ENCODE measurements at places on chromosomes 5 and 9. TPM values are rescaled to one million over a fixed set of nuclear protein-coding genes. Genes with fewer than 3 reads are reported as not detected.
A peak's percentile ranks its signal among the peaks of the same experiment; 100 is the strongest.

DNA sequence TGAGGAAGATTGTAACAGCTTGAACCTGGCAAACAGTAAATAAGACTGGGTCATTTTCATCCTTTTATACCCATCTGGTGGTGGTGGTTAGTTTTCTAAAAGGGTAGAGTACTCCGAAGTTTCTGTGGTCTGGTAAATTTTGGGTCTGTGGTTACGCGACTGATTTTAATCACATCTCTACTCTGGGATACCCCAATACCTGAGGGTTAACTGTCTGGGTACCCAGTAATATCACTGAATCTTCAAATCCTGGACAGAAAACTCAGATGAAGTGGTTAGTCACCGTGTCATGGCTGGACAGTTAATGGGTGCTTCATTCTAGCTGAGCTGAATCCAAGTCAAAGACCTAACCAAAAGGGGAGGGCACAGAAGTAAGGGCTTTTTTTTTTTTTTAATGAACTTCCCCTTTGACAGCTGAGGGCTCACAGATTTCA lies 474.2 kb downstream of the GADD45G start:
- no peaks in the 10 kb centered on the region for H3K4me1 ChIP-seq
- DNase-seq = no peak
- no peaks in the 10 kb centered on the region for H3K36me3 ChIP-seq
- H3K4me3 ChIP-seq = no peak overlapping the region
- H3K27me3 ChIP-seq = 0 out of 2 replicates have a peak, but pooled peaks cover 1% of the 10 kb centered on the region

DNA sequence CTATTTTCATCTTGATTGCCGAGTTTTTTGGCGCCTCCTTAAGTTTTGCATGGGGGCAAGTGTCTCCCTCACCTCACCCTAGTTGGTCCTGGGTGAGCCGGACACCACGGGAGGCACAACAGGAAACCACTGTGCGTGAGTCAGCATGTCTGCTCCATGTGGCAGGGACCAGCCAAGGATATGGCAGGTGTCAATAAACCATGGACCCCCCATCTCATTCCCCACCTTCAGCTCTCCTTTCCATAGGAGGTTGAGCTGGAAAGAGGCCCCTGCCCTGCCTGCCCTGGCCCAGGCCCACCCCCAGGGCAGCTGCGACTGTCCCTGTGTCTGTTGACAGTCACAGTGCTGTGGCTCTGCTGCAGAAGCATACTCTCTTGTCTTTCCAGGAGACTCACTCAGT lies 3.1 kb downstream of the SPACA9 start:
- H3K27me3 ChIP-seq = no peaks in the 10 kb centered on the region
- no peak overlapping the region for H3K27ac ChIP-seq
- DNase-seq = no peak
- no peak overlapping the region for H3K4me3 ChIP-seq
- peaks cover 30% of the 10 kb centered on the region for H3K4me1 ChIP-seq

UBE2D2 gene
- total RNA-seq = 109 TPM

- no peaks in the 10 kb centered on the region for H3K36me3 ChIP-seq
- no peak overlapping the region for H3K4me3 ChIP-seq
- H3K4me1 ChIP-seq = peaks cover 16% of the 10 kb centered on the region
- no peak overlapping the region for H3K27ac ChIP-seq
These were observed 87.9 kb downstream of the ATPSCKMT start for GRCh38 chr5:10161778-10162177.

SMIM33 gene
- total RNA-seq = not detected

DNA sequence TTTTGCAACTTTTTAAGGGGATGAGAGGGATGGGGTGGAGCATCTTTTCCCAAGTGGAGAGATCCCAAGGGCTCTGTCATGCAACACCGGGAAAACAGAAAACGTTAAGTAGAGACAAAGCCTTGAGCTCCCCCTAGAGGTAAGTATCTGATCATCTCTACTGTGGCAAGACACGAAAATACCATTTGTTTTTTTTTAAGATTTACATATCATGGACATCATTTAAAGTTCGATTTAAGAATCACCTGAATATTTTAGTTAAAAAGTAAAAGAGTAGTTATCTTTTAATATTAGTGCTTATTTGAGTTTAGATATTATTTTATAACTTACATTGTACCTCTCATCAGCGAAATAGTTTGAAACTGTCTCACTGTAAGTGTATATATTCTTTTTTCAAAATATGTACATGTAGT lies 200.4 kb downstream of the LRRC70 start:
- H3K4me3 ChIP-seq = no peak overlapping the region
- peak; percentile 64 for DNase-seq
- no peak overlapping the region for H3K27ac ChIP-seq
- H3K36me3 ChIP-seq = no peaks in the 10 kb centered on the region
- H3K4me1 ChIP-seq = no peaks in the 10 kb centered on the region

DNA sequence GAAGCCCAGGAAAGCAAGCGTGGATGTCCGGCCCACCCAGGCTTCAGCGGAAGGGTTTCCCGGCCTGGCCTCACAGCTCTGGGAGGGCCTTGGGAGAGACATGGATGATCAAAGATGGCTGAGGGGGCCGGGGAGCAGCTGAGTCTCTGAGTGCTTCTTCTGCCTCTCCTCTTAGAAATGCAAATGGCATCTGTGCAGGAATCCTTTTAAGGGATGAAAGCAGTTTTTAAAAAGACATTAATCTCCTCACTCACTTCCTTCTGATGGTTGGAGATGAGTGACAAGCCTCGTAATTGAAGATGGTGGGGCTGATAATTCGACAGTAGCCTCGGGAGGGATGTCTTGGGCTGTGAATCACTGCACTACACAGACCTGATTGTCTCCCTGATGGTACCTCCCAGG lies 24.3 kb upstream of the PITX1 start:
- no peaks in the 10 kb centered on the region for H3K27me3 ChIP-seq
- DNase-seq = no peak
- no peak overlapping the region for H3K27ac ChIP-seq
- peaks cover 15% of the 10 kb centered on the region for H3K4me1 ChIP-seq

CYSRT1 gene
- 2.1 TPM for total RNA-seq

TMEM232 gene
- 0.71 TPM for total RNA-seq

PDE8B gene
- not detected for total RNA-seq

GRCh38 chr5:14246350-14247053 lies 103.4 kb downstream of the TRIO start:
- H3K27me3 ChIP-seq = no peaks in the 10 kb centered on the region
- no peak for DNase-seq
- H3K27ac ChIP-seq = no peak overlapping the region
- no peaks in the 10 kb centered on the region for H3K36me3 ChIP-seq
- H3K4me3 ChIP-seq = no peak overlapping the region

SMIM23 gene
- not detected for total RNA-seq

DNA sequence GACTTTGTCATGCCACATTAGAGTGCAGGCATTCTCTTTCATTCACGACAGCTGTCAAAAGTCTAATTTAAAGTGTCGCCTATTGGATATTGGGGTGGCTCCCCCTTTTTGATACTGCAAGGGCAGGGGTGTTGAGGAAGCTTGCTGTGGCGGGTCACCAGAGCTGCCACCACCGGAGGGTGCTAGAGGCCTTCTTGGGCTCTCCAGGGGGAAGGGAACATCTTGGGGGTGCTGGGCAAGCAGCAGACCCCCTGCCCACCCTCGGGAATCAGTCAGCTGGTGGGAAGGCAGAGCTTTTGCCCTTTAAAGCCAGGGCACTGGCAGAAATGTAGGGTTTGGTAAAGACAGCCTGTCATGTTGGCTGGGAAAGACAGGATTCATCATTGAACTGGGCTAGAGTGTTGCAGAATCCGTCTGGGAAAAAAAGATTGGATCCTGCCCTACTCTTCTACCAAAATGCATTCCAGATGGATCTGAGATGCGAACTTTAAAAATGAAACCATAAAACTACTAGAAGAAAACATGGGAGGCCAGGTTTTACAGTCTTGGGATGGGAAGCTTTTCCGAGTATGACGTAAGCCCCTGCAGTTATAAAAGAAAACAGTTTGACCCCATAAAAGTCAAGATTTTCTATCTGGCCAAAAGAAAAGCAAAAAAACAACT lies 22.3 kb downstream of the COL5A1 start:
- DNase-seq = no peak
- H3K27me3 ChIP-seq = peaks cover 6% of the 10 kb centered on the region
- H3K36me3 ChIP-seq = no peaks in the 10 kb centered on the region
- H3K4me3 ChIP-seq = no peak overlapping the region
- H3K27ac ChIP-seq = no peak overlapping the region

DNA sequence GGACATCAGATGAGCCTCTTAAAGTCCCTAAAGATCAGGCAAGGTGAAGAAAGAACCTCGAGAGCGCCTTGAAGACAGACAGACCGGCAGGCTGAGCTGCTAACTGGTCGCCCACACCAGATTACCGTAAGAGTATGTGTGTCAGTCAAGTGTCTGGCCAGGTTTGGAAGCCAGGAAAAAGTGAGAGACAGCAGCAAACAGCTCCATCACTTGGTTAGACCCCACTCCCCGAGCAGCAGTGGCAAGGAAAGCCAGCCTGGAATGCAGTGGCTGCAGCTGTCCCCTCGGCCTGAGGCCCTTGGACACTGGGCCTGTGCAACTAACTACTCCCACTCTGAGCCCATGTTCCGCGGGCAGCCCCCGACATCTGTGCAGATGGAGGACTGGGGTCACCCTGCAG lies 214.1 kb downstream of the DIRAS2 start:
- H3K27ac ChIP-seq = no peak overlapping the region
- H3K4me1 ChIP-seq = no peaks in the 10 kb centered on the region
- no peaks in the 10 kb centered on the region for H3K36me3 ChIP-seq
- peaks cover 7% of the 10 kb centered on the region for H3K27me3 ChIP-seq

GDA gene
- 0.21 TPM for total RNA-seq

DNA sequence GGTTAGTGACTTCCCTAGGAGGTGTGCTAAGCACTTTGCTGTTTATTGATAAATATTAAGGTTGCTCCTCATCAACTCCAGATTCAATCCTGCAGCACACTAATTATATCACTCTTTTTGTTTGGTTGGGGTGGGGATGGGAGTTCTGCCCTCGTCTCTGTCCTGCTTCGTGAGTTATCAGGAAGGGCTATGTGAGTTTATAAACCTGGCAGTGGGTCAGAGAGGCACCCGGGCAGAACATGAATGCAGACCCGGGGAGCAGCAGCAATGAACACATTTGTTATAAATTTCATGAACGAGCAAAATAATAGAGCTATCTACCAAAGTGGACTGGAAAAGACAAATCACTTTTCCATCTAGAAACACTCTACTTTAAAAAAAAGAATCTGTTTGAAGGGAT lies 125.5 kb upstream of the WWC1 start:
- no peaks in the 10 kb centered on the region for H3K36me3 ChIP-seq
- DNase-seq = no peak
- no peaks in the 10 kb centered on the region for H3K4me1 ChIP-seq
- H3K27me3 ChIP-seq = 0 out of 3 replicates have a peak, but pooled peaks cover 6% of the 10 kb centered on the region
- no peak overlapping the region for H3K4me3 ChIP-seq

GRCh38 chr5:158033724-158034123 lies 174.8 kb upstream of the CLINT1 start:
- no peak overlapping the region for H3K27ac ChIP-seq
- H3K4me1 ChIP-seq = no peaks in the 10 kb centered on the region
- no peak for DNase-seq
- no peak overlapping the region for H3K4me3 ChIP-seq
- no peaks in the 10 kb centered on the region for H3K27me3 ChIP-seq

EPB41L4A gene
- 0.07 TPM for total RNA-seq

FAM221B gene
- not detected for total RNA-seq

TSSK1B gene
- not detected for total RNA-seq
